ENCODE measurements at places on chromosomes 4 and X. TPM values are rescaled to one million over a fixed set of nuclear protein-coding genes. Genes with fewer than 3 reads are reported as not detected.

DNA sequence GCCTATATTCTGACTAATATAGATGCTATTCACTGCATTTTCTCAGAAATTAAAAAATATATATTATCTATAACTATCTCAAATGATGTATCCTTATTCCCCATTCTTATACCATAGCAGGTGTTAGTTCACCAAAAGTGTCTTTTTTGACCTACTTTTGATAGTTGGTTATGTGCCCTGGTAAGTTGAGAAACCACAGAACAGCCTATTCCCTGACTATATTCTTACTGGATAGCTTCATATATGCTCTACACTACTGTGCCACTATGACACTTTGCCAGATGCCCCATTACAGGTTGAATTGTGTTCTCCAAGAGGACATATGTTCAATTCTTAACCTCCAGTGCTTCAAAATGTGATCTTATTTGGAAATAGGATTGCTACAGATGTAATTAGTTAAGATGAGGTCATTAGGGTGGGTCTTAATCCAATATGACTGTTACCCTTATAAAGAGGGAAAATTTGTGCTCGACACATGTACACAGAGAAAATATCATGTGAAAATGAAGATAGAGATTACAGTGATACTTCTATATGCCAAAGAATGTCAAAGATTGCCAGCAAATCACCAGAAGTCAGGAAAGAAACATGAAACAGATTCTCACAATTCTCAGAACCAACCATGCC lies 76.1 kb downstream of the LRBA start:
- DNase-seq: no peak

- no peak for DNase-seq
These were observed 6.9 kb downstream of the LAP3 start for GRCh38 chr4:17583941-17584340.

- no peak for DNase-seq
These were observed 18.8 kb downstream of the RGN start for GRCh38 chrX:47097018-47097417.

SCML2 gene
- 1.4 TPM for total RNA-seq

All from left ventricle myocardium superior (tissue), 1 donor.